ENCODE measurements at places on chromosomes 11 and 22.
A peak's percentile ranks its signal among the peaks of the same experiment; 100 is the strongest.

DNA sequence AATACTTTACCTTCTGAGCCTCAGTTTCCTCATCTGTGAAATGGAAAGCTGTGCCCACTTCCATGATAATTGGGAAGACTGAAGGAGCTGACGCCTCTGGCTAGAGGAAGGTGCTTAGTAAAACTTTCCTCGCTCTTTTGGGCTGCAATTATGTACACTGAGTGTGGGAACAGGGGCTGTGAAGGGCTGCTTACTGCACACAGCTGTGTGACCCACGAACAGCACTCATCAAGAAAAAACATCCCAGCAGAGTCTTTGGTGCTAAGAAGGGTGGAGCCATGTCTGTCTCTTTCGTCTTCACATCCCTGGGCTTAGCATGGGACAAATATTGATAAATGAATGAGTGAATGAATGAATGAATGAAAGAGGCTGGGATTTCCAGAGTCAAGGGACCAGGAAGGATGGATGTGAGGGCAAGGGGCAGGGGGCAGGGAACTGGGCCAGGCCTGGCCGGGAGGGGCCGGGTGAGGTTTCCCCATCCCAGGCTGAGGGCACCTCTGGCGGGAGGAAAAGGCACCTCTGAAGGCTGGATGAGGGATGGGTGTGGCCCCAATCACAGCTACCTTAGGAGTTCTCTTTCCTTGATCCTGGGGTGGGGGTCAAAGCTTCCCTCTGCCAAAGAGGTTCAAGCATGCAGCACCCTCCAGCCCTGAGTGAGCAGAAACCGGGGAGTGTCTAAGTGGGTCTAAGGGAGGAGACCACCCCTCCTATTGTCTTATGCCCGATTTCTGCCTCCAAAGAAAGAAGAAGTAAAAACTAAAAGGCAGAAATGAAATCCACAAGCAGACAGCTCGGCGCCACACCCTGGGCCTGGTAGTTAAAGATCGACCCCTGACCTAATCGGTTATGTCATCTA is 9.2 kb upstream of the CD5 start:
- DNase-seq: no peak

GRCh38 chr11:124597626-124598025 is 13.6 kb upstream of the PANX3 start:
- DNase-seq: no peak

- DNase-seq: peak; percentile 90
Observed at GRCh38 chr11:6606471-6607189, 3.1 kb downstream of the ILK start.

- no peak for DNase-seq
Observed at GRCh38 chr22:20591295-20591645, 83.9 kb downstream of the MED15 start.

Measured in RCC 7860 (cell line).